Activated naive CD4-positive, alpha-beta T cell treated with anti-CD3 and anti-CD28 coated beads for 36 hours (primary cell): ENCODE measurements at places on chromosomes 3 and 15.

DNA sequence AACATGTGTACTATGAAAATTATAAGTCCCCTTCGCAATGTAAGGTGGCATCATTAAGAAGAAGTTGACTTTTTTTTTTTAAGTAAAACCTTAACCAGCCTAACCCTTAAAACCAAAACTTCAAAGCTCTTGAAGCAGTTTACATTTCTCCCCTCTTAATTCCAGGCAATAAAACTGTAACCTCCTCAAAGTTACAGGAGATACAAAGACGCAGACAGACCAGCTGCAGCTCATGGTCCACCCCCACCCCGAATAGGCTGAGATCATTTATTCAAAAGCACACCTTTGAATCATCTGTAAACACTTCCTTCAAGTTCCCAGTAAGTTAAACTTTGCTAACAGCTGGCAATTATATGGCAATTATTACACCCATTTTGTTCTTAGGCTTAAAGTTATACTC, 414.5 kb downstream of the ERC2 start:
- no peaks in the 10 kb centered on the region for H3K4me1 ChIP-seq
- no peaks in the 10 kb centered on the region for H3K36me3 ChIP-seq
- DNase-seq, result no peak
- H3K27ac ChIP-seq, result no peak overlapping the region
- H3K27me3 ChIP-seq, result no peaks in the 10 kb centered on the region

DNA sequence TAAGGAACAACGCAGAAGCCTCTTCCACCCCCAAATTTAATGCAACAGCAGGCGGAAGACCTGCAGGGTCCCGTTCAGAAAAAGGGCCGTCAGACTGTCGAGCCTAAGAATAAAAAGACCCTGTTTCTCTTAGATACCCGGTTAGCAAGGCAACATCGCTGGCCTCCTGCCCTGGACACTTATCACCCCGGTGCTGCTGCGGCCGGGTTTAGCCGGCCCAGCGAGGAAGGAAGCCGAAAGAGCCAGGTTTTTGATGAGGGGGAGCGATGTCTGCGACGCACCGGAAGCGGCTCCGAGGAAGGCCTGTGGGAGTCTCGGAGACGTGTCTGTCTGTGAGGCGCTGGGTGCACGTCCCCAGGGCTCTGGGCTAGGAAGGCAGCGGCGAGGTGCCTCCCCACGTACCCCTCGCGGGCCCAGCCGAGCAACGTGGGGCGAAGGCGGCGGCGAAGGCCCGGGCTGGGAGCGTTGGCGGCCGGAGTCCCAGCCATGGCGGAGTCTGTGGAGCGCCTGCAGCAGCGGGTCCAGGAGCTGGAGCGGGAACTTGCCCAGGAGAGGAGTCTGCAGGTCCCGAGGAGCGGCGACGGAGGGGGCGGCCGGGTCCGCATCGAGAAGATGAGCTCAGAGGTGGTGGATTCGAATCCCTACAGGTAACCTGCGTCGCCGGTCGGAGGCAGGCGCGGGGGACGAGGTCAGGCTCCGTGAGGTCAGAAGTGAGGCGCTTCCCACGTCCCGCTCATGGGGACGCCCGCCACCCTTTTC, at the start of gene UBA5:
Gene UBA5, plus strand, starts transcription at position 278 of the 759 bp plus-strand sequence. Its CDS starts 209 bp downstream, at position 487.
- H3K4me3 ChIP-seq, result peak within 1 kb of the TSS; percentile 95
- H3K27me3 ChIP-seq, result no peaks in the 10 kb centered on the region
- DNase-seq, result peak; percentile 74

DNA sequence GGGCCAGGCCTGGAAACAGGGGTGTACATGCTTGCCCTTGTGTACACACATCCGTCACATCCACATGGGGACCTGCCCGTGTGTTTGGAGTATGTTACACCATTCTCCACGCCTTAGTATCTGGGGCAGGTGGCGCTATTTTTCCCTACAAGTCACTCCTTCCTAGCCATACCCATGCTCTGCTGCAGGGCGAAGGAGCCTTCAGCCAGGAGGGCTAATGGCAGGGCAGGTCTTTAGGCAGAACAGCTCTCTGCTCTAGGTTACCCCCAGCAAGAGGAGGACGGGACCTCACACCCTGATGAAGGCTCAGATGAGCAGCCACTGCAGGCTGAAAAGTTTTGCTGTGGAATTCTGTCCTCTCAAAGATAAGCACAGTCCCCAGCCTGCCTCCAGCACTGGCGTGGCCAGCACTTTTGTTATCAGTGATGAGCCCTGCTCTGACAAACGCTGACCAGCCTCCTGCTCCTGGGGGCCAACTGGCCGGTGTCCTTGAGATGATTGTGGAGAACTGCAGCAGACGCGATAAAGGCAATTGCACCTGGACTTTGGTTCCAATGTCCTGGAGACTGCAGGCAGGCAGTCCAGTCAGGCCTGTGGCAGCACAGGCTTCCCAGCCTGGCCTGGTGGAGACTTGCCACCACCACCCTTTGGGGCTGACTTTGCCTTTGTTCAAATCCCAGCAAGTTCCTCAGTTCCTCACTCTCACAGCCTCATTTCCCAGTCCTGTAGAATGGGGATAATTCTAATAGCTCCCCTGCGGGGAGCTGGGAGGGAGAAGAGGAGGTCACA, 19.8 kb upstream of the PIGZ start:
- H3K4me3 ChIP-seq, result no peak overlapping the region
- DNase-seq, result no peak
- H3K27me3 ChIP-seq, result peaks cover 3% of the 10 kb centered on the region
- no peak overlapping the region for H3K27ac ChIP-seq

GRCh38 chr15:74786551-74787165, 4.8 kb downstream of the CSK start:
- H3K4me1 ChIP-seq, result peaks cover 47% of the 10 kb centered on the region
- peak; percentile 42 for DNase-seq
- peaks cover 68% of the 10 kb centered on the region for H3K36me3 ChIP-seq

DNA sequence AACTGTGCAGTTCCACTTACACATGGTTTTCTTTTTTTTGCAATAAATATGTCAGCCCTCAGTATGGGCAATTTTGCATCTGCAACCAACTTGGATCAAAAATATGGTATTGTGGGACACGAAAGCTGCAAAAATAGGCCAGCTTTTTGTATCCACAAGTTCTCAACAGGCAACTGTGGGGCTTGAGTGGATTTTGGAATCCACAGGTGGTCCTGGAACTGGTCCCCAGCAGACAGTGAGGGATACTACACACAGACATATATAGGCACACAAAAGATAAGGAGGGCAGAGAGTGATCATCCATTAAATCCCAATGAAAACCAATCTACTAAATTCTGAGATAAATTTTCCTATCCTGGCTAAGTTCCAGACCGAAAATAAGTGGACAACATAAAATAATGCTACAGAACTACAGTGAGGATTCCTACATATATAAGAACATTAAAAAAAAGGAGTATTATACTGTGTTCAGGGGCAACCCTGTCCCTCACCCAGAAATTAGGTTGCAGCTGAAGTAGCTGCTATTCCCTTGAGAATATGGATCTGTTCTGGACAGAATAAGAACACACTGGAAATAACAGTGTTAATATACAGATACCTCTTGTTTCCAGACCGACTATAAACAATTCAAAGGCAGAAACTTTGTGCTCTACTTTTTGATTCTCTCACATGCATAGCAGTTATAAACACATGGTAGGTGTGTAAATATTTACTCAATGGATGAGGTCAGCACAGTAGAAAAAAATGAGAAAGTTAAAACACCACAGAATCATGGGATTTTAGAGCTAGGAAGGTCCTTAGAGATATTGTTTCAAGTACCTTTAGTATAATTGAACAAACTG, 25.4 kb downstream of the DENND4A start:
- no peak overlapping the region for H3K27ac ChIP-seq
- DNase-seq, result no peak
- H3K4me1 ChIP-seq, result peaks cover 53% of the 10 kb centered on the region
- H3K36me3 ChIP-seq, result peaks cover 7% of the 10 kb centered on the region

GRCh38 chr3:99958222-99958912, 140.7 kb downstream of the CMSS1 start:
- H3K27ac ChIP-seq, result no peak overlapping the region
- peaks cover 2% of the 10 kb centered on the region for H3K4me1 ChIP-seq
